ENCODE measurements at places on chromosomes 5 and 9.

- no peak for DNase-seq
These were observed 16.8 kb upstream of the ACTBL2 start for GRCh38 chr5:57499262-57500050.

DNA sequence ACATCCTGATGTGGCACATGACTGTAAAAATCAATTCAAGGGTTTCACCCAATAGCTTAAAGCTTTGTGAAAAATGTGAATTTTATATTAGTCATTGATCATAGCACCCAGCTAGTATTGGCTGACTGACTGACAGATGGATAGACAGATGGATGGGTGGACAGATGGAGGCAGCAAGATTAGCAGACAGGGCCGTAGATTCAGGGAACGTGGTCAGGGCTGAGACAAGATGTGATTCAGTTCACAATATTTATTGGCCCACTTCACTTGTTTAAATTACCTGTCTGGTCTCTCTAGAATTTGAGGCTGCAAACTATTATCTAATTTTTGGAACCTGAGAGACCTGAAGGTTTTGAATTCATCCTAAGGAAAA is 12.0 kb upstream of the PCSK5 start:
- DNase-seq: no peak

DNA sequence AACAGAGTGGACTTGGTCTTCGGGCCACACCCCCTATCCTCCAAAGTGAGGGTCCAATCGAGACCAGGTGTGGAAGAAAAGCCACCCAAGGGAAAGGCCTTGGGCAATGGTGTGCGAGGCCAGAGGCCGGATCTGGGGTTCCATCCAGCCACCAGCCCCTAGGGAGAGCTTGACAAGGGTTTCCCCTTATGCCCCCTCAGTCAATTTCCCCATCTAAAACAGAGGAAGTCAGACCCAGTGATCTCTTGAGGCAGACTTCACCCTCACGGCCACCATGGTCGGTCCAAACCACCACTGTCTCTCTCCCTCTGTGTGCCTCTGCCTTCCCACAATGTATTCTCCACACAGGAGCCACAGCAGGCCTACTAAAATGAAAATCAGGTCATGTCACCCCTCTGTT is 82.9 kb downstream of the C5orf15 start:
- no peak for DNase-seq

GRCh38 chr9:92942688-92943616 is 4.4 kb upstream of the FGD3 start:
- no peak for DNase-seq

- peak; percentile 72 for DNase-seq
These were observed 2.6 kb upstream of the PBX3 start for GRCh38 chr9:125744616-125745015.

DNA sequence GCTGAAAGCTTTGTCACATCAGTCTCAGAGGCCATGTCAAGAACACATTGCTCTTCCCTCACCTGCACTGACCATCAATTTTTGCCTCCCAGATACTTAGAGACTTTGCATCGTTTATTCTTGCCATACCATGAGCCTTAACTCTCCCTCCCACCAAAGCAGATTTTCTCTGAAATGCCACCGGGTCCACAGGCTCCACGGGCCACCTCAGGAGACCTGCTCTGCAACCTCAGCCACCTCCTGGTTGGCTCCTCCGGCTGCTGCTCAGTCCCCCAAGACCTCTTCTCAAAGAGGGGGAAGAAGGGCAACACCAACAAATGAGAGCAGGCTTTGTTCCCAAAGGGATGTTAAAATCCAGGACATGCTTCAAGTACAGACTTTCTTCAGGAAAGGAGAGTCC is 400.5 kb downstream of the SPOCK1 start:
- no peak for DNase-seq

GRCh38 chr9:26415528-26415927 is 477.1 kb downstream of the CAAP1 start:
- no peak for DNase-seq

- DNase-seq: no peak
These were observed 539.2 kb downstream of the TLE1 start for GRCh38 chr9:81150016-81150625.

- no peak for DNase-seq
These were observed 247.0 kb downstream of the YTHDC2 start for GRCh38 chr5:113760486-113760885.

- DNase-seq: no peak
These were observed 222.4 kb downstream of the CTNND2 start for GRCh38 chr5:11681796-11682195.

DNA sequence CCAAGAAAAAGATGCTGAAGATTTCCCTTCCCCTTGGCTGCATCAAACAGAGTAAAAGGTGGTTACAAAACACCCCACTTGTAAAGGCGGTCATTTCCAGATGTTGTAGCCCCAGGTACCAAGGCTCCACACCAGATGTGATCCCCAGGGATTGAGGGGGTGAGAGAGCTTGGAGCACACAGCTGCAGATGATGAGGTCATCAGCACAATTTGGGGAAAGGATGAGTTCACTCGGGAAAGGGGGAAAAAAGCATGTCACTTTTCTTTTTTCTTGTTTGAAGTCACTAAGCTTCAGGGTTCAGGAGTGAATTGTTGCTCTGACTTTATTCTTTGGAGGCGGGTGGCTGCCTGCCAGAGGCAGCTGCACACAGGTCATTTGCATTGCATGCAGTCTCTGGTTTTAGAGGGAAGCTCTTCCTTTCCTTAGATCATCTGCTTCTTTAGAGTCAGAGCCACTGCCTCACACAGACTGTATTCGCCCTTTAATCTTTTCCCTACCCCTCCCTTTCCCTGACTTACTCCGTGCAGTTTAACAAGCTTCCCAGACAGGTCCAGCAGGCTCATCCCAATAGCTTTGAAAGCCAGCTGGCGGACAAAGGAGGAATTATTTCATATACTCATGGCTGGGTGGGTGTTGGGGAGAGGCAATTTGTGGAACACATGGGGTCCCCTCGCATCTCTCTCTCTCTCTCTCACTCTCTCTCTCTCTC is 409.3 kb upstream of the SLC24A2 start:
- no peak for DNase-seq

GRCh38 chr5:170380361-170380951 is 8.7 kb downstream of the KCNMB1 start:
- DNase-seq: no peak

- no peak for DNase-seq
These were observed 58.6 kb downstream of the THBS4 start for GRCh38 chr5:80093796-80094195.

DNA sequence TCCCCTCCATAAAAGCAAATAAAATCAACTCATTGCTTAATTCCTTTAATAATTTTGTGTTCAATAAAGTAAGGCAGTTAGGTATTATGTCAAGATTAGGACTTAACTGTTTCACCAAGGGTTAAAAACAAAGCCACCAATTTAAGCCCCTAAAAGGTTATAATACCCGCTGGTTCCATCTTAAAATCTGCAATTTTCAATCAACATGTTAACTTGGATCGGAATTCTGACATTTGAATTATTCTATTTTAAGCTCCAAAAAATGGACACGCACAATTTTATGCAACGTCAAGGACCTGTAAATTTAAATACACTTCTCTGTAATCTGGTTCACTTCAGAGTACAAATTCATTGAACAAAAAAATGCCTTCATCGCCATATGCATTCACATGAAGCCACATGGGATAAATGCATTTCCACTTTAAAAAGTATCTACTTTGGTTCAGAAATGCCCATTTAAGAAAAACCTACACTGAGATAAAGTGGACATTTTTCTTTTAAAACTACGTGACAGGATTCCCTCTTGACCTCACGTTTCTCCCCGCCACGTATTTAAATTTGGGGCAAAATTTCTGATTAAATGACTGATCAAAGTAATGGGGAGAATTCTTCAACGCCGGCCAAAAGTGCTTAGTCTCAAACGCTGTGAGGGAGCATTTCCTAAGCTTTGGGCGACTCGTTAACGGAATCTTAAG is 721 bp downstream of the GIN1 start:
- no peak for DNase-seq

- no peak for DNase-seq
These were observed 43.4 kb downstream of the ANGPTL2 start for GRCh38 chr9:127078988-127079387.

GRCh38 chr5:169009123-169009522 is 291.8 kb downstream of the SLIT3 start:
- DNase-seq: no peak

- peak; percentile 74 for DNase-seq
These were observed 32.6 kb downstream of the SPATA31D1 start for GRCh38 chr9:82021198-82021597.

DNA sequence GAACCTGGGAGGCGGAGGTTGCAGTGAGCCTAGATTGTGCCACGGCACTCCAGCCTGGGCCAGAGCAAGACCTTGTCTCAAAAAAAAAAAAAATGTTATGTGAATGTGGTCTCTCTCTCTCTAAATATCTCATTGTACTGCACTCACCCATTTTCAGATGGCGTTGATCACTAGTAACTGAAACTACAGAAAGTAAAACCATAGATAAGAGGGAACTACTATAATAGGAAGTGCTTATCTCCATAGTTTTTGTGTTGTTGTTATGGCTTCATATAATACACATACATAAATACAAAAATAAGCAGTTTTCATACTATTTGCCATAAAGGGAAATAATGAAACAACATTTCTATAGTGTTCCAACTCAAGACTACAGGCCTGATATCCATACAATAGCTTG is 9.1 kb downstream of the IL31RA start:
- DNase-seq: no peak

GRCh38 chr5:79859588-79859987 is 131.5 kb downstream of the MTX3 start:
- no peak for DNase-seq

DNA sequence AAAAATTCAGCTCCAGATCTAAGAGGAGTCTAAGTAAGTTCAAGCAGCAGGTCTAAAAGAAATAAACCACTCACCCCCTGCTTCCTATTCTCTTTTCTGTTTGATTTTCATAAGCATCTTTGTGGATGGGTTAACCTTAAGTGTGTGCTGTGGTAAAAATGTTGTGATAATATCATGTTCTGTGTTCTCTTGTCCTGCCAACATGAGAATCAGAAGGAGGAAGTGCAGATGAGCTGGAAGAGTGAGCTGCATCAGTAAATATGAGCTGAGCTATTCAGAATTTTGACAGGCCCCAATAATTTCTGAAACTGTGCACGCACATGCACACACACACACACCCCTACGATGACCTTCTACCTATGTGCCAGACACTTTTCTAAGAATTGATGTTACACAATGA is 186.5 kb upstream of the ANKRD55 start:
- DNase-seq: no peak

DNA sequence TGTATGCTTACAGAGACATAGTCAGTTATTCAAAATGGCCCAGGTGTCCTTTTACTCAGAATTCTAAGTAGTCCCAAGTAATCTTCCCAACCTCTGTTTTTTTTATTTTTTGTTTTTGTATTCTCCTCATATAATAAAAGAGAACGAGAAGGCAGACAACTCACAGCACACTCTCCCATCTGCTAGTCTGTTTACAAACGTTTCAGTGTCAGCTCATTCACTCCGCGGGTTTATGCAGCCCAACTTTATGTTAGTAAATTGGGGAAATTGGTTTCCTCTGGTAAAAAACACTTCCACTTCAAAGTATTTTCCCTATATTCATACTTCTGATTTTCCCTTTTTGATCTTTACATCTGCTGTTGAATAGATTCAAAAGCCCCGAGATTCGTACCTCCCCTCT is 347.2 kb downstream of the EFNA5 start:
- no peak for DNase-seq

DNA sequence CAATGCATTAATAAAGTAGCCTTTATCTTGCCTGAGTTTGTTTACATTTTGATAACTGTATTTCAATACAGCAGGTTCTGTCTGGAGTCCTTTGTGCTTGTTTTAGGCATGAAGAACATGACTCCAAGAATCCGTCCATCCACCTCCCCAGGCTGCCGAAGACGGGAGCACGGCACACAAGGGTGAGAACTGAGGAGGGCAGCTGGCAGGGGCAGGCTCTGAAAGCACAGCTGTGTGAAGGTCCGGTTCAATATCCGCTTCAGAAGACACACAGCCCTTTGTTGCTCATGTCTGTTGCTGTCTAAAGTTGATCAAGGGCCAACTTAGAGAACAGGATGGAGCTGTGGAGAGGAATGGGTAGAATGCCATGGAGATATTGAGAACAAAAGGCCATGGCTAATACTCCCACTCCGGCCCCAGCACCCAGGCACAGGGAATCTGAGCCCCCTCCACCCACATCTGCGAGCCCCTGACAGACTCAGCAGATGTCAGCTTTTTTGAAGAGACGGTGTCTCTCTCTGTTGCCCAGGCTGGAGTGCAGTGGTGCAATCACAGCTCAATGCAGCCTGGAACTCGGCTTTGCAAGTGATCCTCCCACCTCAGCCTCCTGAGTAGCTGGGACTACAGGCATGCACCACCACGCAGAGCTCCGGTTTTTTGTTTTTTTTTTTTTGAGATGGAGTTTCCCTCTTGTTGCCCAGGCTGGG is 58.5 kb upstream of the GNE start:
- no peak for DNase-seq

GRCh38 chr9:95030344-95030743 is 287.2 kb downstream of the FANCC start:
- no peak for DNase-seq

DNA sequence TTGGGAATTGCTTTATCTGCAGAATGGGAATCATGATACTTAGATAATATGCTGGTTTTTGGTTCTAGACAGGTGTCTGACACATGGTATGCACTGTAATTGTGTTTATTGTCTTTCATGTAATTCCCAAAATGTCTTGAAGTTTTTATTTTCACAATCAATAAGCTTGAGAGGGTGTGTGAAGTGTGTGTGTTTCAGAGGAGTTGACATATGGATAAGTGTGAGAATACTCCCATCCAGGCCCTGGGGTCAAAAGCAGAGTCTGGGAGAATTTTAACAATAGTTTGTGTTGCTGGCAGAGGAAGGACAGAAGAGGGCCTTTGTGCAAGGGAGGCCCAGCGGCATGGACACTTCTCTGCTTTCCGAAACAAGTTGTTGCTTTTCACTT is 8.4 kb downstream of the PRDM6 start:
- no peak for DNase-seq

GRCh38 chr9:9792144-9792857 is 820.5 kb downstream of the PTPRD start:
- no peak for DNase-seq

- no peak for DNase-seq
These were observed 12.0 kb downstream of the IRX1 start for GRCh38 chr5:3607541-3608181.

DNA sequence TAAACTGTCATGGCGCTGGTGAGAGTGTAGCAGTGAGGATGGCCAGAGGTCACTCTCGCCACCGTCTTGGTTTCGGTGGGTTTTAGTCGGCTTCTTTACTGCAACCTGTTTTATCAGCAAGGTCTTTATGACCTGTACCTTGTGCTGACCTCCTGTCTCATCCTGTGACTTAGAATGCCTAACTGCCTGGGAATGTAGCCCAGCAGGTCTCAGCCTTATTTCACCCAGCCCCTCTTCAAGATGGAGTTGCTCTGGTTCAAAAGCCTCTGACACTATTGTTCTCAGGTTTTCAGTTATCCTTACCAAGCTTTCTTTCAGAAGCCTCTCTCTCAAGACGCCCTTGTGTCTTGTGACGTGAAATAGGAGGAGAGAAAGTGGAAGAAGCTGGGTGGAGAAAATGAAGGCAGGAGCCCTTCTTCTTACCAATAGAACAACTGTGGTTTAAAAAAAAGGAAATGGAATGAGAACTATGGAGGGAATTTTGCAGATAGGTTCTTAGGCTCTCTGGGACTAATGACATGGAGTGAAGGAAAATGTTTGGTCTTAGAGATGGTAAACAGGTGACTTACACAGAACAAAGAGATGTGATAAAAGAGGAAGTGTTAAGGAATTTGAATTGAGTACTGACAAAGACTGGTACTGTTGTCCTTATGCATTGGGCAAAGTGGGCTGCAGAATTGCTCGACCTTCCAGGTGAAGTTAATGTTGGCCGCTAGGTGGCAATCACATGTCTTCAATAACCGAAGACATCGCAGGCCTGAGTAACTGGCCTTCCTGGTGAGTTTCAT is 133.3 kb upstream of the RAI14 start:
- peak; percentile 64 for DNase-seq

Data from fibroblast of skin of left biceps (primary cell).